ENCODE measurements at places on chromosomes 12 and 14. TPM values are rescaled to one million over a fixed set of nuclear protein-coding genes. Genes with fewer than 3 reads are reported as not detected.

The RPAP3 gene
- total RNA-seq: 31.4 TPM

The MORN3 gene
- total RNA-seq: 0.47 TPM

The PDZRN4 gene
- total RNA-seq: 0.90 TPM

The ADCY4 gene
- total RNA-seq: 1.5 TPM

The ACACB gene
- total RNA-seq: 14.5 TPM

The SOAT2 gene
- not detected for total RNA-seq

The INSM2 gene
- not detected for total RNA-seq

The C12orf54 gene
- total RNA-seq: not detected

The RND1 gene
- 10.4 TPM for total RNA-seq

The IL23A gene
- total RNA-seq: 3.2 TPM

The OTX2 gene
- 21.2 TPM for total RNA-seq

The SLC5A8 gene
- 0.35 TPM for total RNA-seq

The RAD51AP1 gene
- 75.2 TPM for total RNA-seq

All from GM23338 (cell line).